ENCODE measurements at places on chromosomes 4 and X. TPM values are rescaled to one million over a fixed set of nuclear protein-coding genes. Genes with fewer than 3 reads are reported as not detected.

The GUCY1A1 gene
- not detected for total RNA-seq

The FAM236C gene
- not detected for total RNA-seq

The UGT2B11 gene
- total RNA-seq, result not detected

The C4orf36 gene
- total RNA-seq, result 0.41 TPM

The ADH7 gene
- not detected for total RNA-seq

The LRP2BP gene
- 0.29 TPM for total RNA-seq

The CTSO gene
- total RNA-seq, result 10.7 TPM

The GYG2 gene
- total RNA-seq, result 13.0 TPM

The VSIG4 gene
- not detected for total RNA-seq

The USP17L15 gene
- not detected for total RNA-seq

The AMOT gene
- total RNA-seq, result 8.3 TPM

The HSPA4L gene
- 5.7 TPM for total RNA-seq

The DRP2 gene
- total RNA-seq, result not detected

DNA sequence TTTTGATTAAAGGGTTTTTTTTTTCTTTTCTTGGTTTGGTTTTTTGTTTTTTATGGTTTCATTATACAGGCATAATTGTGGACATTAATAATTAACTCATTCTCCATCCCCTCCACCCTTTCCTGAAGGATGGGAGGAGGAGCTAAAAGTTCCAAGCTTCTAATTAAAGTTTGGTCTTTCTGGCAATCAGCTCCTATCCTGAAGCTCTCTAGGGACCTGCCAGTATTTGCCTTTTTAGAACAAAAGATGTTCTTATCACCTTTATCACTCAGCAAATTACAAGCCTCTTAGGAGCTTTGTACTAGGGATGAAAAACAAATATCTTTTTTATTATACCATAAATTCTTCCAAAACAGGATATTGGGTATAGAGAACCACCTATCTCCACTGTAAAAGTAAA, 589.8 kb downstream of the PDHA2 start:
- no peak for DNase-seq

- DNase-seq, result no peak
These were observed 4.9 kb downstream of the UBA6 start for GRCh38 chr4:67696061-67696460.

DNA sequence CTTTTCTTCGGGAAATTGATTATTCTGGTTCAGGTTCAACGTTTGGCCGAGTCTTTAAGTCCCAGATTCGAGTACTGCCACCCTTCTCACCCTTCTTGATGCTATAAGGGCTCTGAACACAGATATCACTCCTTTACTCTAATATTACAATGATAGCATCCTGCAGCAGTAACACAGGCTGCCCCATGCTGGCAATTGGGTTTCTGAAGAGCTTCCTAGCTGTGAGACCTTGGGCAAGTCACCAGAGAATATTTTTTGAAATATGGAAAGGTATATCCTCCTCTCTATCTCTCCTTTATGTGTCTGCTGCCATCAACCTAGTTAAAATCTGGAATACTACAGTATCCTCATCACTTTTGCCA, 297 bp upstream of the MTMR8 start:
- no peak for DNase-seq

- no peak for DNase-seq
These were observed 83.1 kb downstream of the GRIA3 start for GRCh38 chrX:123267220-123267619.

DNA sequence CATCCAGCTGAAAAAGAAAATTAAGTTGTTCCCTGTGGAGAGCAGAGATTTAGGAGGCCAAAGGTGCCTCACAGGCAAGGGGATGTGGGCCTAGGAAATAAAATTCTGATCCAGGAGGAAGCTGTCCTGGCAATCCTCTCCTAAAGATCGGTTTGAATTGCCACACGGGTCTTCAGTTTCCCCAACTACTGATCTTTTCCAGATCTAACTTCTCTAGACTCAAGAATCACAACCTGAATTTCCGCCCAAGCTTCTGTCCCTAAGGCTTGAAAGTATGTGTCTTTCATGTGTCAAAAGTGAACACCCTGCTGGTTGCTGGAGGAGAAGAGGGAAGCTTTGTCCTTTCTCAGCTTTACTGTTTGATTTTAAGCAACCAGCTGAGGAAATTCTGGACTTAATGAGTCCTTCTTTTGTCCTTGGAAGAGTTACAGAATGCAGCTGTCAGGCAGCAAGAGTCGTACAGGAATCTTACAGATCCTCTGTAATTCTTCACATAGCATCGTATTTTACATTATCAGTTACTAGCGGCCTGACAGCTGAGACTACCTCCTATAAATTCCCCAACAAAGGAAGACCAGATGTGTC, 93.8 kb downstream of the INPP4B start:
- no peak for DNase-seq

- no peak for DNase-seq
These were observed 226.2 kb upstream of the TENM3 start for GRCh38 chr4:182017038-182017437.

- DNase-seq, result no peak
These were observed 176.2 kb downstream of the MID1 start for GRCh38 chrX:10444204-10444603.

DNA sequence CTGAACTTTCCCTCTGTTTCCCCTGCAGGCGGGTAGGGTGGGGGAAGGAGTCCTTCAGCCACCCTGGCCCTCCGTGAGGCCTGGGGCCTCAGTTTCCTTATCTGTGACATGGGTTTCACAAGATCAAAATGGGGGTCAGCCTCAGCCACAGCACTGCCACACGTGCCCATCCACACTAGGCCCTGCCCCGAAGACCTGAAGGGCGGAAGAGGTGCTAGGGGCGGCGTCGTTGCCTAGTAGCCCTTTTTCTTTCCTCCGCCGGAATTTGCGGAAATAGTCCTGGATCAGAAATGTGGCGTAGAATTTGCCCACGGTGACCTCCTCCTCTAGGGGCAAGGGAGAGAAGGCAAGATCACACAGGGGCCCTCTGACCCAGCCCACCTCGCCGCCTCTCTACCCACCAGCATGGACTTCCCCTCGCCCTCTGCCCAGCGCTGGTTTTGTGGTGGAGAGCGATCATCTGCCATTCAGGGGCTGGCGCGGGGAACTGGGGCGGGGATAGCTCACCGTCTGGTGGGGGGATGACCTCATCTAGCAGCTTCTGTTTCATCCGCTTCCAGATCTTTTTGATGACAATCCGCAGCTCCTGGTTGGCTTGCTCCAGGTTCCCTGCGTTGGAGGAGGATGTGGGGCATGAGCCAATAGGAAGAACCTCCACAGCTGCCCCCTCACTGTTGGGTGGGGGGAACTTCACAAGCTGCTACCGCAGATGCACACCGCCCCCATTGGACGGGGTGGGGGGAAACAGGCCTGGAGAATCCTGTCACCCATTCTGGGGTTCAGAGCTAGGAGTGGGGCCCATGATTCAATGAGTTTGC, 9.7 kb upstream of the SYP start:
- no peak for DNase-seq

DNA sequence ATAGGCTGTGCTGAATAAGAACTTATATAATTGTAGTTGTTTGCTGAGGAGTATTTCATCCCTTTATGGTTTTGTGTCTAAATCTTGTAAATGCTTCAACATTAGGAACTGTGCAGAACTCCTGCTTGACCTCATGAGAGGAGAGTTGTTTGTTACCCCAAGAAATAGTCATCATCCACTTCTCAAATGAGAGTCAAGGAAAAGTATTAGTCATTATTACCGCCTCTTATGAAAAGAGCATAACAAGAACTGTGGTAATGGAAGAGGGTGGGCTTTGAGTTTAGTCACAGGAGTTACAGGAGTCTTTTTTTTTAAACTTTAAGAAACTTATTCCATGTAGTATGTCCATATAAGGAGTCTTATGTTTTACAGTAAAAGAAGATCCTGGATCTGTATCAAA, 132.9 kb downstream of the RAP1GDS1 start:
- no peak for DNase-seq

GRCh38 chrX:155745792-155746191, 133.0 kb upstream of the TMLHE start:
- no peak for DNase-seq

DNA sequence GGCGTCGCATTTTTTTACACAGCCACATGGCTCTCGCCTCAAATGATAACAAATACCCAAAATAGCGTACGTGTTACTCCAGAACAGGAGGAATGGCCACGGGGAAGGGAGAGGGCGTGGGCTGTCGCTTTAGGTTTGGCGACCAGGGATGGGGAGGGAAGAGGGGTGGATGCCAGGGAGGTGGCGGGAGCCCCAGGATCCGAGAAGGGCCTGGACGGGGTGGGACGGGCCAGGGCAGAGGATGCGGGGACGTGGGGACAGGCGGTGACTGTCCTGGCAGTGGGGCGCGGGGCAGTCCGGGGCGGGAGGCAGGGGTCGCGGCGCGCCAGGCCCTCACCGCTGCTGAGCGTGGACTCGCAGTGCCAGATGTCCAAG, 631 bp downstream of the TMEM47 start:
- DNase-seq, result no peak
